ENCODE measurements at places on chromosomes 3 and 15. TPM values are rescaled to one million over a fixed set of nuclear protein-coding genes. Genes with fewer than 3 reads are reported as not detected.

ISG20 gene
- total RNA-seq = 4.8 TPM

ANKRD63 gene
- total RNA-seq = not detected

ATP13A5 gene
- total RNA-seq = not detected

ZNF148 gene
- 38.9 TPM for total RNA-seq

FSTL1 gene
- 752 TPM for total RNA-seq

EFCC1 gene
- total RNA-seq = not detected

RBM6 gene
- total RNA-seq = 38.2 TPM

SERF2 gene
- 934 TPM for total RNA-seq

TIGIT gene
- not detected for total RNA-seq

CELF6 gene
- 0.15 TPM for total RNA-seq

BHLHE40 gene
- 22.7 TPM for total RNA-seq

ZNF502 gene
- total RNA-seq = 6.0 TPM

ZNF445 gene
- 9.9 TPM for total RNA-seq

ARGFX gene
- not detected for total RNA-seq

COLQ gene
- total RNA-seq = 0.66 TPM

PTH1R gene
- 0.66 TPM for total RNA-seq

ASB7 gene
- 23.7 TPM for total RNA-seq

CCK gene
- 15.3 TPM for total RNA-seq

Measured in smooth muscle cell of trachea (primary cell).